ENCODE measurements at places on chromosomes 11 and 22. TPM values are rescaled to one million over a fixed set of nuclear protein-coding genes. Genes with fewer than 3 reads are reported as not detected.

DNA sequence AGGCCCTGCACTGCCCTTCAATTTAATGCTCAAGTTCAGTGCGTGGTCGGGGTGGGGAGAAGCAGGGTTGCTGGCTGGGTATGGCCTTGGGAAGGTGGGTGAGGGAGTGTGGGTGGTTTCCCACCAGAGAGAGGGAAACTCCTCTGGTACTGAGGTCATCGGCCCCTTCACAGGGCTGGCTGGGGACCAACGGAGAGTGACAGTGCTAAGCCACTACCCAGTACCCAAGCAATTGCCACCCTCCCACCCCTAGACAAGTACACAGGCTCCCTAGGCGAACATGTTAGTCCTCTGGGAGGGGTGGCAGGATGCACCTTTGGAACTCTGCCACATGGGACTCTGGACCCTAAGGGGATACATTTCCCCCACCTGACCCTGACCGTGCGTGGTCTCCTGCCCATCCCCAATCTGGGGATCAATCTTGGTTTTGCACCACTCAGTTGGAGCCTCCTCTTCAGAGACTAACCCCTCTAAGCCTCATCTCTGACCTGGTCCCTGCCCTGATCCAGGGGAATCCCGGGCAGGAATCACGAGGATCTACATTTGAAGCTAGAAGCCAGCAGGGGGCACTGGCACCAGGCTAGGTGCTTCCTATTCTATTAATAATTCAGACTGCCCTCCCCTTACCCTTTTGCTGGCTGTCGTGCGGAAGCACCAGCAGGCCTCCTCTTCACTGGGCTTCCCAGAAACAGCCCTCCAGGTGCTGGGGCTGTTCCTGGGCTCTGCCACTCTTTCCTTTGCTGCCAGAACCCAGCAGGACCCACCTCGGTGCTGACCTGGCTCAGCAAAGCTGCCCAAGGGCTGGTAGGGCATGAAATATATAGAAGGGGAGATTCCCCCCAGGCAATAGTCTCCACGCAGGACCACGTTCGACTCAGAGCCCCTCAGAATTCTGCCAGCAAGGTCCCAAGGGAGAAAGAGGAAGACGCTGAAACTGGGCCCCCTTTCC lies 377.7 kb downstream of the TENM4 start:
- DNase-seq: peak; percentile 59
- no peak overlapping the region for H3K4me3 ChIP-seq

GRCh38 chr11:535210-535518 lies 212 bp downstream of the HRAS start:
- DNase-seq: no peak
- peak overlapping the region; percentile 73 for H3K4me3 ChIP-seq
- no peaks in the 10 kb centered on the region for H3K36me3 ChIP-seq
- H3K4me1 ChIP-seq: peaks cover 12% of the 10 kb centered on the region

- no peaks in the 10 kb centered on the region for H3K36me3 ChIP-seq
- peaks cover 37% of the 10 kb centered on the region for H3K4me1 ChIP-seq
- no peak overlapping the region for H3K4me3 ChIP-seq
- H3K27me3 ChIP-seq: no peaks in the 10 kb centered on the region
- H3K27ac ChIP-seq: peak overlapping the region; percentile 82
Measured at GRCh38 chr11:75554258-75555022, 7.6 kb upstream of the SERPINH1 start.

- no peak overlapping the region for H3K4me3 ChIP-seq
- no peaks in the 10 kb centered on the region for H3K36me3 ChIP-seq
- no peaks in the 10 kb centered on the region for H3K27me3 ChIP-seq
- no peak overlapping the region for H3K27ac ChIP-seq
- no peak for DNase-seq
Measured at GRCh38 chr11:104836691-104837090, 61.6 kb downstream of the CASP12 start.

GRCh38 chr22:37284805-37285355 lies 2.6 kb downstream of the CYTH4 start:
- H3K27ac ChIP-seq: no peak overlapping the region
- no peak overlapping the region for H3K4me3 ChIP-seq
- no peaks in the 10 kb centered on the region for H3K36me3 ChIP-seq
- peaks cover 12% of the 10 kb centered on the region for H3K4me1 ChIP-seq
- no peaks in the 10 kb centered on the region for H3K27me3 ChIP-seq
- no peak for DNase-seq

DNA sequence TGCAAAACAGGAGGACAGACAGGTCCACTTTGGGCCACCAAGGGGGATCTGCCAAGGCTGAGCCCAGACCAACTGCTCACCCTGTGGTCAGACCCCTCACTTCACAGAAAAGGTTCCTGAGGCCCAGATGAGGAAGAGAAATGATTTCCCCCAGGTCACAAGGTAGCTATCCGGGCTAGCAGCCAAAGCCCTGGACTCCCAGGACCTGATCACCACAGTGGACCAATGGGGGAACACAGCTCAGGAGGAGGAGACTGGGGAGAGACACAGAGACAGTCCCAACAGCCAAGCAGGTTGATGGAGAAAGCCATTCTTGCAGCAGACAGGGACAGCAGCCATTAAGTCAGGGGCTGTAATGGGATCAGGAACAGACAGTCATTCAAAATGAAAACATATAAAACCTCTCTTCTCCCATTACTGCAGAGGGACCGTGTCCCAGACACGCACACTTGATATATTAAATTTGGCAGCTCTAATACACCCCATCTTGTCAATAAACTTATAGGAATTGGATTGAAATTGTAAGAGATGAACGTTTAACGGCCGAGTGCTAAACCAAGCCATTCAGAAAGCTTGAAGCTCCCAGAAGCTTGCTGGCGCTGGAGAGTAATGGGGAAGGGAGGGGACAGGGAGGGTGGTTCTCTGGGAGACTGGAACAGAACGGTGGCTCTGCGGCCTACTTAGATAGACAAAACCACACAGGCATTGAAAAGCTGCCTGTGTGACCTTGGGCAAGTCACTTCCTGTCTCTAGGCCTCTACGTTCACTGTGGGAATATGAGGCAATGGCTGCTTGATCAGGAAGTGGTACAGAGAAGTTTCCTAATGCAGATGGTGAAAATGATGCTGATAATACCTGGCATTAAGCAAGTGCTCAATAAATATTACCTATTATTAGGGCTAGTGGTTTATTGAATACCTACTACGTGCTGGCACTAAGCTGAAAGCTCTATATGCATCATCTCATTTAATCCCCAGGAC lies 16.0 kb downstream of the ZMAT5 start:
- no peaks in the 10 kb centered on the region for H3K36me3 ChIP-seq
- H3K27me3 ChIP-seq: no peaks in the 10 kb centered on the region
- no peaks in the 10 kb centered on the region for H3K4me1 ChIP-seq

- H3K36me3 ChIP-seq: no peaks in the 10 kb centered on the region
- peaks cover 4% of the 10 kb centered on the region for H3K4me1 ChIP-seq
- no peak overlapping the region for H3K27ac ChIP-seq
- H3K27me3 ChIP-seq: no peaks in the 10 kb centered on the region
Measured at GRCh38 chr11:35598254-35599125, 19.8 kb upstream of the FJX1 start.

DNA sequence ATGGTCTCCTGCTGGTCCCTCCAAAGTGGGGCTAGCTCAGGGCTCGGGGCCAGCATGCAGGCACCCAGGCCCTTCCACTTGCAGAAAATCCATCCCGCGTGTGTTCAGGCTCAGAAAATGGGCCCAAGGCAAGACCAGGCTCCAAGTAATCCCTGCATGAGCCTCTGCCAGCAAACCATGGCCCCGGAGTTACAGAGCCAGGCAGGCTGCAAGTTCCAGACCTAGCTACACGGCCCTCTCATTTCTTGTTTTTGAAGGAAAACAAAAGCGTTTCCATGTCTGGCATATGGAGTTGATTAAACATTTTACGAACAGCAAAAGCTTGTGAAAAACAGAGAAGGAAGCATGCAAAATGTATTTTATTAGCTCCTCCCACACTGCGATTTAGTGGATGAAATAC lies 29.7 kb downstream of the KIAA0930 start:
- no peak for DNase-seq
- H3K27ac ChIP-seq: no peak overlapping the region
- peaks cover 15% of the 10 kb centered on the region for H3K4me1 ChIP-seq
- H3K36me3 ChIP-seq: no peaks in the 10 kb centered on the region
- H3K27me3 ChIP-seq: peaks cover 5% of the 10 kb centered on the region

GRCh38 chr11:18320617-18321016 lies 1.3 kb downstream of the HPS5 start:
- H3K4me1 ChIP-seq: peaks cover 15% of the 10 kb centered on the region
- H3K27me3 ChIP-seq: no peaks in the 10 kb centered on the region
- no peaks in the 10 kb centered on the region for H3K36me3 ChIP-seq
- H3K4me3 ChIP-seq: peak overlapping the region; percentile 76
- no peak overlapping the region for H3K27ac ChIP-seq

GRCh38 chr11:44005063-44005701 lies 42.6 kb upstream of the ACCSL start:
- no peaks in the 10 kb centered on the region for H3K36me3 ChIP-seq
- H3K27ac ChIP-seq: peak overlapping the region; percentile 37
- no peak overlapping the region for H3K4me3 ChIP-seq

DNA sequence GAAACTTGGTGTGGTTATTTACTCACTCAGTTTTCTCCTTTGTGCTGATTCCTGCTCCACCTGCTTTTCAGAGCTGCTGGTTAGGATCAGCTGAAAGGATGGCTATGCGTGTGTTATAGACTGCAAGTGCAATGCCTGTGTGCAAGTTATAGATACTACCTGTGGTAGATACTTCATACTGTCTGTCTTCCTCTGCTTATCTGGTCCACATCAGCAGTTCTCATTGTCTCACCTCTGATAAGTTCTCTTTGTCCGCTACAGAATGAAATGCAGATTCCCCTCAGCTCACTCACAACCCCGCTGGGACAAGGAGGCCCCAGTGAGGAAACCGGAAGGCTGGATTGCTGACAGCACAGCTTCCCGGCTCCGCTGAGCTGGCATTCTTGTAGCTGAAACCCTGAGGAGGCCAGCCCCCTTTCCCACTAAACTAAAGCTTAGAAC lies 37.5 kb upstream of the LYVE1 start:
- H3K27me3 ChIP-seq: no peaks in the 10 kb centered on the region
- no peak overlapping the region for H3K27ac ChIP-seq
- H3K4me3 ChIP-seq: no peak overlapping the region
- peak; percentile 45 for DNase-seq
- no peaks in the 10 kb centered on the region for H3K36me3 ChIP-seq

DNA sequence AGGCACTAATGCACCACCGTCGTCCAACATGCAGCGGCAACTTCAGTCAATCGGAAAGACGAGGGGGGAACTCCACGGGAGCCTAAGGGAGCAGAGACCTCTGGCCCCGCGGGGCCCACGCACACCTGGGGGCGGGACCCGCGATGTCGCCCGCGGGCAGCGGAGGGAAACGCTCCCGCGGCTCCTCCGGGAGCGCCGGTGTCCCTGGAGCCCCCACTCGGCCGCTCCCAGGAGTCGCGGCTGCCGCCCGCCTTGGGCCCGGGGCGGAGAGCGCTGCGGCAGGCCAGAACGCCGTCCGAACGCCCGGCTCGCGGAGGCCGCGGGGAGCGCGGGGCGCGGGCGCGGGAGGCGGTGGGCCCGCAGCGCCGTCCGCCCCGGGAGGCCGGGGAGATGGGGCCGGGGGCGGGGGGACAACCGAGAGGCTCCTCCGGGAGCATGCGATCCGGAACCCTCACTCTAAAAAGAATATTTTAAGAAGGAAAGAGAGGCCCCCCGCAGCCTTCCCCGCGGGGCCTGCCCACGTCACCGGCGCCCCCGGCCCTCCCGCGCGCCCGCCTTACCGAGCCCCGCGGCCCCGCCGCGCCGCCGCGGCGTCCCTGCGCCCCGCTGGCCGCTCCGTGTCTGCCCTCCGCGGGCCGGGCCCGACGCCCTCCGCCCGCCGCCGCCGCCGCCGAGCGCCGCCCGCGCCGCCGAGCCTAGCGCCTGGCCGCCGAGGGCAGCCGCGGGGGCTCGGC lies 86.6 kb upstream of the ARHGAP32 start:
- no peaks in the 10 kb centered on the region for H3K36me3 ChIP-seq
- H3K27me3 ChIP-seq: peaks cover 27% of the 10 kb centered on the region
- DNase-seq: peak; percentile 70
- no peak overlapping the region for H3K27ac ChIP-seq

GRCh38 chr11:61832754-61833153 lies 4.7 kb downstream of the FADS2 start:
- no peaks in the 10 kb centered on the region for H3K27me3 ChIP-seq
- no peak for DNase-seq
- no peak overlapping the region for H3K4me3 ChIP-seq
- H3K27ac ChIP-seq: no peak overlapping the region
- H3K36me3 ChIP-seq: no peaks in the 10 kb centered on the region
- peaks cover 35% of the 10 kb centered on the region for H3K4me1 ChIP-seq

DNA sequence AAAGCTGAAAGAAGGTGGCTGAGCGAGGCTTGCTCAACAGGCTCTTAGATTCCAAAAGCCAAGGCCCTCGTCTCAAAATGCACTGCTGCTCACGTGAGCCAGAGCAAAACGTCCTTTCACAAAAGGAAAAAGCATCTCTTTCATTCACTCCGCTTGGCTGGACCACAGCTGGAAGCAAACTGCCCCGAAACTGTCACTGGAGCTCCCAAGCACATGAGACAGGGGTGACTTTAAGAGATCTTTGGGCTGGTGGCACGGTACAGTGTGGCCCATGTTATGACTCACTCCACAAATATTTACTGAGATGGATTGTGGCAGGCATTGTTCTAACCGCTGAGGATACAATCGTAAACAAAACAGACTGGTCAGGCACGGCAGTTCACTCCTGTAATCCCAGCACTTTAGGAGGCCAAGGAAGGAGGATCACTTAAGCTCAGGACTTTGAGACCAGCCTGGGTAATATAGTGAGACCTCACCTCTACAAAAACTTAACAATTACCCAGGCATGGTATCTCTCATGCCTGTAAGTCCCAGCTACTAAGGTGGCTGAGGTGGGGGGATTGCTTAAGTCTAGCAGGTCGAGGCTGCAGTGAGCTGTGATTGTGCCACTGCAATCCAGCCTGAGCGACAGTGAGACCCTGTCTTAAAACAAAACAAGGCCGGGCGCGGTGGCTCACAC lies 3.6 kb downstream of the PLA2G6 start:
- H3K36me3 ChIP-seq: no peaks in the 10 kb centered on the region
- H3K27ac ChIP-seq: peak overlapping the region; percentile 94
- H3K4me1 ChIP-seq: peaks cover 15% of the 10 kb centered on the region
- H3K4me3 ChIP-seq: no peak overlapping the region
- H3K27me3 ChIP-seq: no peaks in the 10 kb centered on the region
- peak; percentile 67 for DNase-seq

DNA sequence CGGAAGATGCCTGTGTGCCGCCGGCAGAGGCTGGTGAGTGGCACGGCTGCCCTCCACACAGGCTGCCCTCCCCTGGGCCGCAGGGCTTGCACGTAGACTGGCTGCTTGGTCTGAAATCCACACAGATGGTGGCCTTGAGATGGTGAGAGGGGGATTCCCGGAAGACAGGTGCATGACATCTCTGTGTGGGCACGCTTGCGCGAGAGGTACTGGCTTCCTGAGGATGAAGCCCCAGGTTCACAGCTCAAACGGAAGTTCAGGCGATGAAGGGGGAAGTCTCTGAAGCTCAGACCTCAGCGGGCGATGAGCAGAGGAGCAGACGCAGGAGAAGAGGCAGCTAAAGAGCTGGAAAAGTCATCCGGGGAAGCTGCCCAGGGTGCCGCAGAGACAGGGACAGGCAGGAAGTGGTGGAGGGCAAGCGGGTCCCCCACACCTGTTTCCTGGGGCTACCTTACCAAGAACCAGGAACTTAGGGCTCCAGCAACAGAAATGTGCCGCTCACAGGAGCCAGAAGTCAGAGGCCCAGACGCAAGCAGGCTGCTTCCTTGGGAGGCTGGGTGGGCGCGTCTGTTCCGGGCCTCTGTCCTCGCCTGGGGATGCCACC lies 7.2 kb downstream of the CRELD2 start:
- H3K27ac ChIP-seq: no peak overlapping the region
- no peaks in the 10 kb centered on the region for H3K4me1 ChIP-seq
- H3K27me3 ChIP-seq: peaks cover 25% of the 10 kb centered on the region
- no peaks in the 10 kb centered on the region for H3K36me3 ChIP-seq
- no peak overlapping the region for H3K4me3 ChIP-seq

The MYOD1 gene
- total RNA-seq: not detected

The RTN4RL2 gene
- 0.13 TPM for total RNA-seq

The RBMXL2 gene
- total RNA-seq: not detected

The SLC22A8 gene
- total RNA-seq: not detected

The OR8G1 gene
- not detected for total RNA-seq

The NNMT gene
- 1.7 TPM for total RNA-seq

The SEPTIN5 gene
- total RNA-seq: 5.0 TPM

The JAML gene
- total RNA-seq: 0.09 TPM

Measured in neural progenitor cell (in vitro differentiated cells).